Right cardiac atrium (tissue), 5 donors: ENCODE measurements at places on chromosomes 3 and 15.

DNA sequence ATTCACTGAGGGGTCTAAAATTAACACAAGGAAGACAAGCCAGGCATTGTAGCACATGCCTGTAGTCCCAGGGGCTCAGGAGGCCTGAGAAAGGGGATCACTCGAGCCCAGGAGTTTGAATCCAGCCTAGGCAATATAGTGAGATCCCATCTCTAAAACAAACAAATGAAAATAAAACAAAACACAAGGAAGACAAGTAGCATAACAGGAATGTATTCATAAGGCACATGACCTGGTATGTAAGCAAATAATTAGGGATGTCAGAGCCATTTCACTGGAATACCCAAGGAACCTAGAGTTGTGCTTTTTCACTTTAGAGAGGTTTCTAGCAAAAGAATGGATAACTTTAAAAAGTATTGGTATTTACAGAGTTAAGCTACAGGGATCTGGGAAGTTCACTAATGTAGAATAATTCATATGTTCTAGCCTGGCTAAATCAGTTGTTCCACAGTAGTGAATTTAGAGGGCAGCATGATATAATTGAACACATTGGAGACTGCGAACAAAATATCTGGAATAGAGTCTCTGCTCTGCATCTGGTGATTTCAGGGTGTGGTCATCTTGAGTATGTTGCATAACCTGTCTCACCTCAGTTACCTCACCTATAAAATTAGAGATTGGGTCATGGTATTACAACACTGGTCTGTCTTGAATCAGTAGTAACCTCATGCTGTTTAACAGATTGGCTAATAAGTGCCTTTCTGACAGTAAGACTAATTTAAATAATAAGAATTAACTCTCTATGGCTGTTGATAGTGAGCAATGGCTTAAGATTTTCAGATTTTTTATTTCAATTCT is 9.3 kb downstream of the GRAMD1C start:
- no peak for DNase-seq

GRCh38 chr3:41581700-41582099 is 380.2 kb downstream of the ULK4 start:
- DNase-seq, result no peak

- no peak for DNase-seq
These were observed 487.2 kb upstream of the ATP11B start for GRCh38 chr3:182305881-182306665.

DNA sequence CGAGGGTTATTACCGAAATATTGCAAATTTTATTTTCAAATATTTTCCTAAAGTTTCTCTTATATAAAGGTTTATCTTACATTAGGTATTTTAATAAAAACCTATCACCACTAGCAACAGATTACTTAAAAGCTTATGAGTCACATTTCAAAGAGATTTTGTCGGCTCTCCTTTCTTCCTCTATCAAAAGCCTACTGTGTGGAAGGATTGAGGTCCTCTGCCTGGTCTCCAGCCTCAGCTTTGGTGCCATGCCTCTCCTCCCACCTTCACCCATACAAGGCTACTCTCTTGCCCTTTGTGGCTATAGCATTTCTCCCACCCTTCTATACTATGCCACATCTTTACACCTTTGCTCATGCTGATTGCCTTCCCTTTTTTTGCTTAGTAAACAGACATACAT is 199.3 kb downstream of the TNIK start:
- no peak for DNase-seq

- DNase-seq, result no peak
These were observed 4.3 kb upstream of the FRMD5 start for GRCh38 chr15:44199393-44199792.

GRCh38 chr15:40918146-40918798 is 10.9 kb upstream of the DLL4 start:
- DNase-seq, result no peak

DNA sequence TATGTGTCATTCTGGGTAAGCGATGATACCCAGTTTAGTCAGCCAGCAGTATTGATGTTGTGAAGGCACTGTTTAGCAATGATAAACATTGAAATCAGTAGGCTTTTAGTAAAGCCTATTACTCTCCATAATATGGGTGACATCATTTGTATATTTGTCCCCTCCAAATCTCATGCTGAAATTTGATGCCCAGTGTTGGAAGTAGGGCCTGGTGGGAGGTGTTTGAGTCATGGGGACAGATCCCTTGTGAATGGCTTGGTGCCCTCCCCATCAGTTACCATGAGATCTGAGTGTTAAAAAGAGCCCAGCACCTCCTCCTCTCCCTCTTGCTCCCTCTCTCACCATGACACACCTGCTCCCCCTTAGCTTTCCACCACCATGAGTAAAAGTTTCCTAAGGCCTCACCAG is 31.4 kb upstream of the FAN1 start:
- no peak for DNase-seq

GRCh38 chr3:110804856-110805255 is 266.8 kb upstream of the NECTIN3 start:
- no peak for DNase-seq

GRCh38 chr15:40343512-40343911 is 2.8 kb upstream of the CCDC9B start:
- DNase-seq, result peak; percentile 62

GRCh38 chr3:141933421-141934300 is 57.2 kb downstream of the ATP1B3 start:
- no peak for DNase-seq

DNA sequence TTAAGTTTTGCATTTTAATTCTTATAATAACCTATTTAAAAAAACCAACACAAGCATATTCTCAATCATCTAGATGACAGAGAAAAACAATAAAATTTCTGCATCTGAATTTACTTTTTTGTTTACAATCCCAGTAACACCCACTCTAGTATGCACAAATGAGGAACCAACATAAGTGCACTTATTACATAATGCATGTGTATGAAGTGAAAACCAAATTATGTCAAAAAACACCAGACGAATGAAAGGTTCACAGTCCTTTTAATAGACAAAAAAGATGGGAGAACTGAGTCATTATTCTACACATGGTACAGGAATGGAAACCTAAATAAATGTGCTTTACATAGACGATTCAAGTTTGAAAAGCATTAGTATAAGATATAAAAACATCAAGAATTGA is 91.7 kb downstream of the NR1I2 start:
- no peak for DNase-seq

- DNase-seq, result peak; percentile 86
These were observed 104.2 kb upstream of the SLC7A14 start for GRCh38 chr3:170689893-170690660.

GRCh38 chr15:31516440-31516839 is 189.8 kb downstream of the KLF13 start:
- DNase-seq, result no peak

- DNase-seq, result peak; percentile 93
These were observed 23.8 kb upstream of the RPL29 start for GRCh38 chr3:52019352-52020080.

- peak; percentile 79 for DNase-seq
These were observed 21.5 kb downstream of the NR2F2 start for GRCh38 chr15:96351761-96352603.

- no peak for DNase-seq
These were observed 17.6 kb downstream of the TRA2B start for GRCh38 chr3:185920184-185920583.

DNA sequence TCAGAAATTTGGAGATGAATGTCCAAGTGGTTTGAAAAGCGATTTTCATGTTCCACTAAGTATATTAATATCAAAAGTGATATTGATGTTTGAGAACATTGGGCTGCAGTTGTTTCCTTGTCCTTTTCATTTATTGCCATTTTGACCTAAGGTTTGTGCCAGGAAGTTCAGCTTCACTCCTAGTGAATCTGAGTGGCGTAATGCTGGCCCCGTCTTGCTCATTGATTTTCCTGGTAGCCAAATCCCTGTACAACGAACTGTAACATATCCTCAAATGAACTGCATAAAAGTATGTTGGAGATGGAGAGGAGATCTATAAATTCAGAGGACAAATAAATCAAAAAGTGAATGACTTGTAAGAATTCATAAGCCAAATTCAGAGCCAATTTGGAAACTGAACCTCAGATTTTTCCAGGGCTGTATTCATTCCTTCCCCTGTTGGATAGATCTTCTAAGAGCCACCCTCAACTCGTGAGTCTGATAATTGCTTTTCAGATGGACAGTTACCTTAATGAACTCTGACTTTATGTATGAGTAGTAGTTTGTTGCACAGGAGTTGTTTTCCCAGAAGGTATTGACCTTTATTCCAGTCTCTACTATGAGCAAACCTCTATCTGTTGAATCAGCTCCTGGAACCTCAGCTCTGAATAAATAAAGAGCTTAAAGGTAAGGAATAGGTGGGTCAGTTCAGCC is 72.8 kb downstream of the ITPR1 start:
- no peak for DNase-seq

DNA sequence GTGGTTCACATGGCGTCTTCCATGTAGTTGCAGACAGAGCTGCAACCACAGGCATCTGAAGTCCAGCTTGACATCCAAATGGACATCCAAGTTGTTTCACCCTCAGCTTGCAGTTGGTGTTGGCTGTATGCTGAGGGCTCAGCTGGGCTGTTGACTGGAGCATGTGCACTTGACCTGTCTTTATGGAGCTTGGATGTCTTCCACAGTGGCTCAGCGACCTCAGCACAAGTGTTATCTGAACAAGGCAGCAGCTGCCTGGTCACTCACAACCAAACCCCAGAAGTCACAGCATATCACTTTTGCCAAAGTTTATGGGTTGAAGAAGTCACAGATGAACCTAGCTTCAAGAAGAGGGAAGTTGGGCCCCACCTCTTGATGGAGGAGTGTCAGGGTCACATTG is 92.9 kb downstream of the TPRA1 start:
- DNase-seq, result no peak

- DNase-seq, result no peak
These were observed 252.1 kb downstream of the NTRK3 start for GRCh38 chr15:88004399-88004798.

- DNase-seq, result no peak
These were observed 93.1 kb downstream of the DLG1 start for GRCh38 chr3:197205265-197205664.

DNA sequence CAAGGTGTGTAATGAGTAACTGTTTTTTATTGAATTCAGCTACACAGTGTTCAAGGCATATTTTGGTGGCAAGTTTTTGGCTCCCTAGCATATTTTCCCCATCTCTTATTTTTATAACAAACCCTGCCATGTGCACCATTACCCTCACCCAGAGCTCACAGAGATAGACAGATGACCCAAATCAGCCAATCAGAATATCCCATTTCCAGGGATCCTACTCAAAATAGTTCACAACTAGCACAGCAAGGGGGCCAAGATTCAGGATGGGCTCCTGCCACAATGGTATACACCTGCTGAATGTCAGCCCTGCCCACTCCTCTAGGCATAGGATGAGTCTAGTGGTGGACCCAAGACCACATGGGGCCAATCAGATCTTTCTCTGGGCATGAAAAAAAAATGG is 78.8 kb upstream of the SETMAR start:
- DNase-seq, result no peak

DNA sequence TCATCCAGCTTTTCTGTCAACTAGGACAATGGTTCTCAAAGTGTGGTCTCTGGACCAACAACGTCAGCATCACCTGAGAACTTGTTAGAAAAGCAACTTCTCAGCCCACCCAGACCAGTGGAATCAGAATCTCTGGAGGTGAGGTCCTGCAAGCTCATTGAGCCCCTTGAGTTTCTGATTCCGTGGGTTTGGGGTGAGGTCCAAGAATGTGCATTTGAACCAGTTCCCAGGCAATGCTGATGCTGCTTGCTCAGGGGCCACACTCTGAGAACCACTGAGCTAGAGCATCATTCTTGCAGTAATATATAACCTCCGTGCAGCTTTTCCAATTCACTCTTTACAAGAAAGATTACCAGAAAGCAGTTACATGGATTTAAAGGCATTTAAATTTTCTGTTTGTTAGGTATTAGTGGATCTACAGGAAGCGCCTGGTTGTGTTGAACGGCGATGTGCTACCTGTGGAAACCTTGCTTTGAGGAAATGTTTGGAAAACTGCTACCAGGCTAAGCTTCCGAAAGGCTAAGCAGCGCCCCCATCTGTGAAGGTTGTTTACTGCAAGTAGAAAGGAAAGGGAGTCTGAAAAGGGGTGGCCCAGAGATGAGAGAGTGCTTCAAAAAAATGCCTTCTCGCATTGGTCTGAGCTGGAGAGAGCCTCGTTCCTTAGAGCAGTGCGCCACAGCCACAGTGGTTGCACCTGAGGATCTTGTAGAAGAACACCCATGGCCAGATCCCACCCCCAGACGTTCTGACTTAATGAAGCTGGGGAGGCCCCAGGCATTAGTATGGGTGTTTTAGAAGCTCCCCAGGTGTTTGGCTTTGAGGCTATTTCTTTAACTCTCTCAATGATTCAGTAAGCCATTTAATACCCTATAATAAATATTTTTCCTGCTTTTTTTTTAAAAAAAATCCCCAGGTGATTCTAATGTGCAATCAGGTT is 50.0 kb downstream of the RLBP1 start:
- DNase-seq, result no peak

GRCh38 chr15:99071091-99071680 is 33.7 kb upstream of the SYNM start:
- DNase-seq, result no peak

DNA sequence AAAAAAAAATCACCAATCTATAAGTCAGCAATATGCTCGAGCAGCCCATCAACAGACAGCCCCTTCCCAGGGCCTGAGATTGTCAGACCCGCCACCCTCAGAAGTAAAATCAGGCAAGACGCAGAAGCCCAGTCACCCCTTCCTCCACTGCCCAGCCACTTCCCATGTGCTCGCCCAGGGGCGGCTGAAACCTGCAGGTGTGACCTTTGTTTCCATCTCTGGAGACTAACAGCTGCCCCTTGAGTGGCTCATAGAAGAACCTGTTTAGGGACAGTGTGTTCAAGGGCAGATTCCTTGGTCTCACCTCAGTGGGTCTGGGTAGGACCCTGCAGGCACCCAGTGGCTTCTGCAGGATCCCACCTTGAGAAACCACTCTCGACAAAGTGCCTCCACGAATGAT is 105.6 kb downstream of the MYLK start:
- no peak for DNase-seq

DNA sequence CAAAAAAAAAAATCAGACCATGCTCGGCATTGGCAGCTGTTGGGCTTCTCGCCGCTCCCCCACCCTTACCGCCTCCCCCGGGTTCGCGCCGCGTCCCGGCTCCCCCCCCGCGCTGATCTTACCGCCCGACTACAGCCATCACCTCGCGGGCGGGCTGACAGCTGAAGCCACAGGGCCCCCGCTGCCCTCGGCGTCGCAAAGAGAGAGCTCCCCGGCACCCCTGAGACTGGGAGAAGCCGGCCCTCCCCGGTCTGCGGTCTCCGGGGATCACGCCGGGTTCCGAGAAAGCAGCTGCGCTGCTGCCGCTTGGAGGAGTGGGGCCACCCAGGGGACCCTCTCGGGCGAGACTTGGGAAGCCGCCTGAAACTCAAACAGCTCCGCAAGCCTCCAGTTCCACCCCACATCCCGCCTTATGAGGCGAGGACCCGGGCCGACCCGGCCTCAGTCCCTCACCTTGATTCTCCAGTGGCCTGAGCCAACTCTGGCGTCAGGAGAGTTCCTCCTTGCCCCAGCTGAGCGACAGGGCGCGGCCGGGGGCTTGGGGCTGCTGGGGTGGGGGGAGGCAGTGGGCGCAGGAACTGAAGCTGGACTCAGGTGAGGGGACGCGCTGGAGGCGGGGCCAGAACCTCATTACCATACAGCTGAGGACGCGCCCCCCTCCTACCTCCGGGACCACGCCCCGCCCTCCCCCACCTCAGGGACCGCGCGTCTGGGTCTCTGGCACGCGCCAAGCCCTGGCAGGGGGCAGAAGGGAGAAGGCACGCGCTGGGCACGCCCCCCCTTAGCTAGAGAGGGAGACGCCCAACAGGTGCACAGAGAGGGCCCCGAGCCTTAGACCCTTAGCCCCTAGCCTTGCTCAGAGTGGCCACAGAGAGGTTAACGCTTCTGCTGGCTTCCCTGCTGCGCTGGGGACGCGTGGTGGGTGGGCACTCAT is 1.0 kb upstream of the DLL4 start:
- no peak for DNase-seq

GRCh38 chr15:81113204-81113657 is 20.8 kb upstream of the CFAP161 start:
- DNase-seq, result no peak
